ENCODE measurements at places on chromosomes 5 and 9. TPM values are rescaled to one million over a fixed set of nuclear protein-coding genes. Genes with fewer than 3 reads are reported as not detected.

DNA sequence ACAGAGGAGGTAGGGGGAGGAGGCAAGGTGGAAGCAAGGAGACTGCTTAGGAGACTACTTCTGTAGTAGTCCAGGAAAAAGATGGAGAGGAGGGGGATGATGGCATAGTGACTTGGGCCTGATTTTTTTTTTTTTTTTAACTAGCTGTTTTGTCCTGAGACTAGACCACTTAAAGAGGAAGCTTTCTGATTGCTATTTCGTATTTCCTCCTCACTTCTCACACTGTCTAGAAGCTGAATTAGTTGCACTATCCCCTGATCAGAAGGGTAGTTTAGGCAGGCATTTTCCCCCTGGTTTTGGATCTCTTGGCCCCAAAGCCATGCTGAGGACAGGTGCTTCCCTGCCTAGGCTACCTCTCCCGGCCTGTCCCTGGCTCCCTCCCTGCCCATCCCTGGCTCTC, 14.9 kb downstream of the LARP1 start:
- no peak overlapping the region for H3K4me3 ChIP-seq
- peaks cover 64% of the 10 kb centered on the region for H3K4me1 ChIP-seq
- no peak for DNase-seq
- H3K27ac ChIP-seq = peak overlapping the region; percentile 95
- peaks cover 4% of the 10 kb centered on the region for H3K36me3 ChIP-seq

DNA sequence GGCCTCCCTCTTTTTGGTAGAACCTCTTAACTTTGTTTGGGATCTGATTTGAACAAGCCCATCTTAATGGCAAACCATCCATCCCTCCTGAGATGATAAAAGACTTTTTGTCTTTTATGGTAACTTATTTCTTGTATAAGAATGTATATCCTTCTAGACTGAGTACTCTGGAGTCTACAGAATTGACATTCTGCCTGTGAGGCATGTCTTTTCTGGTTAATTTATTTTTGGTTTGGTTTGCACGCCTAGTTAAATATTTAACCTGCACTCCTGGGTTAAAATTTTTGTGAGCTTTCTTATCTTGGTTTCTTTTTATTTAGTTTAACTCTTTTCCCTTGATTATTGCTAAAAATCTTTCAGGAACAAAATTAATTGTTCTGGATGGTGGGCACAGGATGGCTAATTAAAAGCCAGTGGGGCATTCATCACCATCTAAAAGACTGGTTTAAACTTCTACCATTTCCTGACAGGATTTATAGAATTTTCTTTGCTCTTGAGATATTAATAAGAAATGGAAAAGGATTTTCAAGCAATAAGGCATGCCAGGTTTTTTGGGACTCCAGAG, 50.3 kb downstream of the PHAX start:
- peaks cover 27% of the 10 kb centered on the region for H3K27me3 ChIP-seq
- DNase-seq = no peak
- no peak overlapping the region for H3K4me3 ChIP-seq

DNA sequence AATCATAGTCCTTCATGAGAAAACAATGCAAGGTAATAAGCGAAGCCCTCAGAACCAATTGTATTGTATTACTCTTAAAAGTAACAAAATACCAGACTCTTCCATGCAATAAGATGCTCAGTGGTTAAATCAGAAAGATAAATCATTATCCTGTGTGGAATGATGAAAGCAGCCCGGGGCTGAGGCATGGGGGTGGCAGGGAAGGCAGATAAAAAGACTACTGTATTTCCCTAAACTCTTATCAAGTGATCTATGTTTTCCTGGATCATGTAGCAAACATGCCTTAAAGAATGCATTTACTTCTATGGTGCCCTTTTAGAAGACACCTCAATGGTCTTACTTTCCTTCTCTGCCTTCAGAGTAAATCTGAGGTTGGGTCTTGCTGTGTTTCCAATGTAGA, 105.6 kb upstream of the DAPK1 start:
- H3K27ac ChIP-seq = no peak overlapping the region
- H3K36me3 ChIP-seq = no peaks in the 10 kb centered on the region
- DNase-seq = no peak

GRCh38 chr9:73064315-73064714, 87.3 kb upstream of the ANXA1 start:
- H3K36me3 ChIP-seq = peaks cover 5% of the 10 kb centered on the region
- DNase-seq = no peak
- no peak overlapping the region for H3K4me3 ChIP-seq
- no peak overlapping the region for H3K27ac ChIP-seq
- peaks cover 34% of the 10 kb centered on the region for H3K27me3 ChIP-seq
- H3K4me1 ChIP-seq = peaks cover 2% of the 10 kb centered on the region

DNA sequence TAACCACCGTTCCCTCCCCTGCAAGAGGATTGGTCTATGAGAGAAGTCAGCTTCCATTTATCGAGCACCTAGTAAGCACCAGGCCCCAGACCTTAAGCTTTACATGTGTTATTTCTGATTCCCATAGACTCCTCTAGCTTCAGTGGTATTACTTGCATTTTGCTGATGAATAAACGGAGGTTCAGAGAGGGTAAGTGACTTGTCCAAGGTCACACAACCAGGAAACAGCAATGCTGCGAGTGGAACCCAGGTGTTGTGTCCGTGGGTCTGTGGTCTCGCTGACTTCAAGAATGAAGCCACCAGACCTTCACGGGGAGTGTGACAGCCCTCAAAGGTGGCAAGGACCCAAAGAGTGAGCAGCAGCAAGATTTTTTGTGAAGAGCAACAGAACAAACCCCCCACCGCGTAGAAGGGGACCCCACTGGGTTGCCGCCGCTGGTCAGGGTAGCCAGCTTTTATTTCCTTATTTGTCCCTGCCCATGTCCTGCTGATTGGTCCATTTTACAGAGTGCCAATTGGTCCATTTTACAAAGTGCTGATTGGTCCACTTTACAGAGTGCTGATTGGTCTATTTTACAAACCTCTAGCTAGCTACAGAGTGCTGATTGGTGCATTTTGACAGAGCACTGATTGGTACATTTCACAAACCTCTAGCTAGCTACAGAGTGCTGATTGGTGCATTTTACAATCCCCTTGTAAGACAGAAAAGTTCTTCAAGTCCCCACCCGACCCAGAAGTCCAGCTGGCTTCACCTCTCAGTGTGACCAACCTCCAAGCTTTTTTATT, 29.1 kb upstream of the KCNIP1 start:
- H3K27ac ChIP-seq = no peak overlapping the region
- H3K4me3 ChIP-seq = no peak overlapping the region
- no peak for DNase-seq

GRCh38 chr9:124663046-124663961, 107.8 kb downstream of the NR6A1 start:
- H3K27ac ChIP-seq = no peak overlapping the region
- no peaks in the 10 kb centered on the region for H3K36me3 ChIP-seq
- H3K27me3 ChIP-seq = peaks cover 28% of the 10 kb centered on the region
- DNase-seq = no peak
- no peak overlapping the region for H3K4me3 ChIP-seq

DNA sequence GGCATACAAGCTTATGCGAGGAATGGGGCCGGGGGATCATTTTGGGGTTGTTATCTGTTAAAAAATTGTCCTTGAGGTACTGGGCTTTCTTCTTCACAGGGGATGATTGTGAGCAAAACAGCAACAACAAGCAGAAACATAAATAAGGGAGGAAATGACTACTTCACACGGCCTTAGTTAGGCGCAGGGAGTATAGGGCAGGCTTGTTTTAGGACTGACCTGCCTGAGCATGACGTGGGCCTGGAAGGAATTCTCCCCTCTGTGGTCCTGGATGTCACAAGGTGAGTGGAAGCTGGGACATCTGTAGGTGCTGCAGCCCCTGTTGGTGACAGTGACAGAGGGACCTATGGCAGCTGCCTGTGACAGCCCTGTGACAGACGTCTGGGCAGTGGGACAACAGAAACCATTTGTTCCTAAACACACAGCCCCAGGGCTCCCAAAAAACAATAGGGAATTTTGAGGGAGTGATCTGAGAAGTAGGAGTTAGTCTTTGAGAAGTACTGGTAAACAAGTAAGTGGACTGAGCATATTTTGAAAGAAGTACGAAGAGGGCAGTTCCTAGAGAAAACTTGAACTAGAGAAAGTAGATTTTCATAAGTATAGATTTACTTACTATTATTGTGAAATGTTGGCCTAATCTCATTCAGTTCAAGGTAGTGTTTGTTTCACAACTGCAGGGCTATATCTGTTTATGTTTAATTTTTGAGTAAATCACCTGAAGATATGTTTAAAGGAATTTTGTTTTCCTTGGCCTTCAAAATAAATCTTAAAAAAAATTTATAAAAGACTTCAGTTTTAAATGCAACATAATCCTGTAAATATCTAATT, 113.1 kb downstream of the KDM4C start:
- no peak overlapping the region for H3K27ac ChIP-seq
- DNase-seq = no peak
- peaks cover 4% of the 10 kb centered on the region for H3K36me3 ChIP-seq
- peaks cover 30% of the 10 kb centered on the region for H3K4me1 ChIP-seq
- no peak overlapping the region for H3K4me3 ChIP-seq
- H3K27me3 ChIP-seq = no peaks in the 10 kb centered on the region

- peak overlapping the region; percentile 99 for H3K27ac ChIP-seq
- peak overlapping the region; percentile 98 for H3K4me3 ChIP-seq
- H3K27me3 ChIP-seq = peaks cover 5% of the 10 kb centered on the region
- H3K4me1 ChIP-seq = peaks cover 65% of the 10 kb centered on the region
- DNase-seq = no peak
These were observed 2.6 kb downstream of the HNRNPH1 start for GRCh38 chr5:179620703-179621350.

DNA sequence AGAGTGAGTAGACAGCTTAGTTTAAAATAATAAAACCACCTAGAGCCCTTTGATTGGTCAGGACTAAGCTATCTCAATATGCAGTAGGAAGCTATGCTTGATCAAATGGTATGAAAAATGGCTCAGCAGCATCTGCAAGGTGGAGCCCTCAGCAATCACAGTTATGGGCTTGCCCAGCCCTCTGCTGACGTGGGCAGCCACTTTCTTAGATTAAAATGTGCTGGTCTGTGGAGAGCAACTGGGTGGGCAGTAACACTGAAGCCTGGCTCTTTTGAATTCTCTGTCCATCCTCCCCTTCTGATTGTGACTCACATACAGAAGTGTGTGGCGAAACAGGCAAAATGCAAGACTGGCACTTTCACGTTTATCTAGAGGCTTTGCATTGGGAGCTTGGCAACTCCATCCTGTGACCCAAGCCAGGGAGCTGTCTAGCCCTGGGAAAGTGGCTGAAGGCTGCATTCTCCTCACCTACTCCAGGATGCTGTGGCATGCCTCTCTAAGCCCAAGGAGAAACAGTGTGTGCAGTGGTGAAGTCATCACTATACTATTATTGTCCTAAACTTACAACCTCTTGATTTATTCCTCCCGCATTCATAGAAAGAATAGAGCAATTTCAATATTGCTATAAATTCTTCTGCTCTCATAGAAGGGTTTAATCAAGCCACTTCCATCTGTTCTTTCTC, 61.1 kb downstream of the MED10 start:
- H3K36me3 ChIP-seq = peaks cover 4% of the 10 kb centered on the region
- no peaks in the 10 kb centered on the region for H3K27me3 ChIP-seq
- peaks cover 5% of the 10 kb centered on the region for H3K4me1 ChIP-seq

Gene LECT2
- not detected for total RNA-seq

Gene SPINK7
- total RNA-seq = not detected

Data from T-helper 17 cell (primary cell).